ENCODE measurements at places on chromosomes 7 and 10.
A peak's percentile ranks its signal among the peaks of the same experiment; 100 is the strongest.

DNA sequence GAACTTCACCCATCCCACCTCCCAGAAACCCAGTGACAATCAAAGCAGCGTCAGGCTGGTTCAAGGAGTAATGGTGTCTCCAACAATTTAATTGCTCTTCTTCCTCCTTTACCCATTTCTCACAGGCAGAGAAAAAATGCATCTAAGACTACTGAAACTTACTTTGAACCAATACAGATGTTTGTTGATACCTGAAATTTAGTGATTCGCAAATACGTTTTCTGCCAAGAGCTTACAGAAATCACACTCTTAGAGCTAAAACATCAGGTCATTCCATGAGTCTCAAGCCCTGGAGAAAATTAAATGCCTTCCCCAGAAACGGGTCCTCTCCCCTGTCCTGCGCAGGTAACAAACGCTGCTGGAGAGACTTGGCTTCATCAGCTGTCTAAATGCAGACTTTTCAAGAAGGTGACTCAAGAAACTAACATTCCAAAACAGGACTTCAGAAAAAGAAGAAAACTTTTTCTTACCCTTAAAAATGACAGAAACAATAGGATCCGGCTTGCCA is 443 bp downstream of the MYOF start:
- no peak for DNase-seq

GRCh38 chr7:152637920-152638580 is 37.9 kb downstream of the XRCC2 start:
- DNase-seq = no peak

DNA sequence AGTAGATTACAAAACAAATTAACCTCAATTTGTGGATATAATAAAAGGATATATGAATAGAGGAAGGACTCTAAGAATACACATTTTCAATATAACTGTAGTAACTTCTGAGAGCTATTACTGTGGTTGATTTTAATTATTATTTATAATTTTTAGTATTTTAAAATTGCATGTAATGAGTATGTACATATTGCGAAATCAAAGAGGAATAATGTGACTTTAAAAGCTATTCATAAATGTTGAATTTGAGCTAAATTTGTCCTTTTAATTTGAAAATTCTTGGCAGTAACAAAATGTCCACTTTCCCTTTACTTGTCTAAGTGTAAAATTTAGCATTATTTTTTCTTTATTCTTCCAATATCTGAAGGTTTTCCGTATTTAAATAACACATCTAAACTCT is 750.6 kb upstream of the PCDH15 start:
- no peak for DNase-seq

GRCh38 chr7:45595809-45596664 is 21.9 kb downstream of the ADCY1 start:
- no peak for DNase-seq

- no peak for DNase-seq
Measured at GRCh38 chr7:151711906-151712809, 164.8 kb downstream of the PRKAG2 start.

- peak; percentile 16 for DNase-seq
Measured at GRCh38 chr7:110780712-110781111, 310.2 kb upstream of the LRRN3 start.

DNA sequence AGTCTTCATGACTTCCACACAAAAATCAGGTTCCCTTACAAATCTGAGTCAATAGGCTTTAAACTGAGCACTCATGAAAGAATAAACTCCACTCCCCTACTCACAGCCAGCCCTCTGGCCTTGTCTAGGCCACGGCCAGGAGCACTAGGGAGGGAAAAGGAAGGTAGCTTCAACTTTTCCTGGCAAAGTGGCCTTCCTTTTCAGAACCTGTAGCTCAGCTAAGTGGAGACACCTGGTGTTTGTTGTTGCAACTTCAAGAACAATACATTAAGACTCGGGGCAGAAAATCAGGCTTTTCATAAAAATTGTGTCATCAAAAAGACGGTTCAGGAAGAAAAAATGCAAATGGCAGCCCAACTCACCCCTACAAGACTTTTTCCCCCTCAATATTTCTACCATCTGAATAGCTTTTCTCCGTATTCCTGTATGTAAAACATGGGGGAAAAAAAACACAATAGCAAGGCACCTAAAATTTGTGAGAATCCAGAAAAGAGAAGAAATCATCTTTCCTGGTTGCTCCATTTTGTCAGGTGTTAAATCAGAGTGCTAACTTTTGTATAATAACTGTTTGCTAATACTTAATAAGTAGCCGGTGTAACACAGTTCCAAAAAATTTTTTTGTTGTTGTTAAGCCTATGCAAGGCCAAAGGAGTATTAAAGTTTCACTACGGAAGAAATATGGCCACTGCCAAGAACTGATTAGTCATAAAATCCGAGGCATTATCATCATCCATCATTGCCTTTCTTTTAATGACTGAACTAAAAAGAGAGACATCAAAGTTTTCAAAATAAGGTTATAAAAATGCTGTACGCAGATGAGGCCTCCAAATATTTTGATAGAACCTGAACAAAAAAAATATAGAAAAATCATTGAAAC is 66.2 kb upstream of the ARID5B start:
- peak; percentile 63 for DNase-seq

DNA sequence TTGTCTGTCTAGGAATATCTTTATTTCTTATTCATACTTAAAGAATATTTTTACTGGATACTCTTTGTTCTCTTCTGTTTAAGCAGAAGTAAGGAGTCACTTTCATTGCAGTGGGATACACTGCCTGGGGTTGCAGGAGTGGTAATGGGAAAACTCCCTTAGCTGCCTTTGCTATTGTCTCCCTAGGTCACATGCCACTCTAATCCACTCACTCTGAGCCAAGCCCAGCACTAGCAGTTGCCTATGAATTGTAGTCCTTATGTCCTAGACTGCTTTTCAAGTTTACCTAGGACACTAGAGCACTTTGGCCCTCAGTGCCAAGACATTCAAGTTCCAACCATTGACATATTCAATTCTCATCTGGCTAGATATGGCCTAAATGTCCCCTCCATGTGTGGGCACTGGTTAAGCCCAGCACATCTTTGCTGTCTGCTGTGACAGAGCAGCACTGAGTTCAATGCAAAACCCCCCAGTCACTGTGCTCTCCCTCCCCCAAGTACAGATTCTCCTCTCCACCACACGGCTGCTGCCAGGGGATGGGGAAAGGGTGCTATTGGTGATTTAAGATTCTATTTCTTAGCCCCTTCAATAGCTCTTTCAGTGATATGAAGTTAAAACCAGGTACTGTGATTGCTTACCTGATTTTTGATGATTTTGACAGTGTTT is 991.7 kb upstream of the KCND2 start:
- no peak for DNase-seq

GRCh38 chr10:87706731-87707130 is 47.1 kb downstream of the PAPSS2 start:
- no peak for DNase-seq

DNA sequence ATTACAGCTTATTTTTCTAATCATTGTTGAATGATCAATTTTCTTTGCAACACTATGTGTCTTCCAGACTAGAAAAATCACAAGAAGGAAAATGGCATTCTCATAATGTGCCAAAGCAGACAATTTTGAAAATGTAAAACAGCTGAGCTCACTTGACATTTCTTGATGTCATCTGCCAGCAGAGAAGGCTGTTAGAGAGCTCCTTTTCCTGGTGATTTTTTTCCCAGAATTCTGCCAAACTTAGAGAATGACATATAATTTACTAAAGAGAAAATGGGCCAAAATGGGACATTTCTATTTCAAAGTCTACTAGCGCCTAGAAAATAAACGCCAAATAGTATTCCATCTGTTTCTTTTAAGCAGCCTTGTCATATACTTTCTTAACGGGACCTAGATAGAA is 88.9 kb upstream of the CSTF2T start:
- no peak for DNase-seq

DNA sequence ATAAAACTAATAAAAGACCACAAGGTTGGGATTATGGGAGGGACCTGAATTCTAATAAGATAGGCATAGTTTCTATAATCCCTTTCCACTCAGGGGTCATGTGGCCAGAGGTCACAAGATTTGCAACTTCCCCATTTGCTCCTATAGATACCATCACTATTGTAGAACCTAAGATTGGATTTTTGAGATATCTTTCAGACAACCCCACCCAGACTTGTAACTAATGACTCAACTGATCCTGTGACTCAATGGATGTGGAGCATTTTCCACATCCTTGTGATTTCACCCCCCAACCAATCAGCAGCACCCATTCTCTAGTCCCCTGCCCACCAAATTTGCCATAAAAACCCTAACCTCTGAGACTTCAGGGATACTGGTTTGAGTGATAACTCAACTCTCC is 51.9 kb upstream of the PIK3AP1 start:
- no peak for DNase-seq

DNA sequence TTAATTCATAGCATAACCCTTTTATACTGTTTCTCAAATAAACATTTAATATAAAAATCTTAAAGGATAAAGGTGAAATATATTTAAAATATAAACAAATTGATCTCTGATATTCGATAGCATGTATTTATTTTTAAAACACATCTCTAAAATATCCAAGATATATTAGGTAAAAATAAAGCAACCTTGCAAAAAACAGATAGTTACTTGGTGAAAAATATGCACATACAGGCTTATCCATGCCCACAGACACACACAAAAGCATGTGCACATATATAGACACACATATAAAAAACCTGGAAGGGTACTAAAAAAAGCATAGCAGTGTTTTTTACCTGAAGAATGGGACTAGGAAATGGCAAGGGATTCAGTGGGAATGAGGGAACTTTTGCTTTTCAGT is 19.8 kb downstream of the POT1 start:
- no peak for DNase-seq

GRCh38 chr7:158935062-158935461 is 78.7 kb downstream of the DYNC2I1 start:
- no peak for DNase-seq

- DNase-seq = no peak
Measured at GRCh38 chr10:131198401-131198800, 113.1 kb downstream of the TCERG1L start.

DNA sequence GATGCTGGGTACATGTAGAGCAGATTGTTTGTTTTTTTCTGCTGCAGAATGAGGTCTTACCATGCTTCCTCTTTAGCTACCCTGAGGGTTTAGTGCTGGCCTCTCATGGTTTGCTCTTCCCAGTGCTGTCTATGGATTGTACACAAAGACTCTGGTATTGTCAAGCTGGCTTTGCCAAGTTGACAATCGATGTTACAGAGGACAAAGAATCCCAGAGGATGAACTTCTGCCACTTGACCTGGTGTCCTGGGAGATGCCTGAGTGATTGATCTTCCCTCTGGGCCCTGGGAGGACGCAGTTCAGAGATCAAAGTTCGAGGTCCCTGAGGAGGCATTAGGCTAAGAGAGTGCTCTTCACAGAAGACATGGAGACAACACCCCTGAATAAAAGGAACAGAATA is 865.4 kb downstream of the CCSER2 start:
- no peak for DNase-seq

- DNase-seq = no peak
Measured at GRCh38 chr10:131630772-131631258, 270.0 kb upstream of the PPP2R2D start.

DNA sequence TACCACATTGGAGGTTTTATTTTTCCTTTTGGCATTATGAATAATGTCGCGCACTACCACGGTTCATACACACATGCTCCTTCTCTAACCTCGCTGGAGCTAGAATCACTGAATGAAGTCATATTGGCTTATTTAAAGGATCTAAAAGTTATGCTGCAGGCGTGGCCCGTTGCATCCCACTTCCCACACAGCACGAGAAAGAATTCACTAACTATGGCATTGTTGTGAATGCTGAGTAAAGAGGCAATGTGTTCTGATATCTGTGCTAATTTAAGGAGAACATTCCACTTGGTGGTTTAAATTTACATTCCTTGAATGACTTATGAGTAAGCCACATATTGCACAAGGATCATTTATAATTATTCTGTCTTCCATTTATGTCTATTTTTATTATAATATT is 20.7 kb downstream of the TCERG1L start:
- no peak for DNase-seq

- DNase-seq = no peak
Measured at GRCh38 chr10:26215935-26216584, 514 bp upstream of the GAD2 start.

GRCh38 chr10:19169041-19169440 is 120.4 kb downstream of the MALRD1 start:
- no peak for DNase-seq

DNA sequence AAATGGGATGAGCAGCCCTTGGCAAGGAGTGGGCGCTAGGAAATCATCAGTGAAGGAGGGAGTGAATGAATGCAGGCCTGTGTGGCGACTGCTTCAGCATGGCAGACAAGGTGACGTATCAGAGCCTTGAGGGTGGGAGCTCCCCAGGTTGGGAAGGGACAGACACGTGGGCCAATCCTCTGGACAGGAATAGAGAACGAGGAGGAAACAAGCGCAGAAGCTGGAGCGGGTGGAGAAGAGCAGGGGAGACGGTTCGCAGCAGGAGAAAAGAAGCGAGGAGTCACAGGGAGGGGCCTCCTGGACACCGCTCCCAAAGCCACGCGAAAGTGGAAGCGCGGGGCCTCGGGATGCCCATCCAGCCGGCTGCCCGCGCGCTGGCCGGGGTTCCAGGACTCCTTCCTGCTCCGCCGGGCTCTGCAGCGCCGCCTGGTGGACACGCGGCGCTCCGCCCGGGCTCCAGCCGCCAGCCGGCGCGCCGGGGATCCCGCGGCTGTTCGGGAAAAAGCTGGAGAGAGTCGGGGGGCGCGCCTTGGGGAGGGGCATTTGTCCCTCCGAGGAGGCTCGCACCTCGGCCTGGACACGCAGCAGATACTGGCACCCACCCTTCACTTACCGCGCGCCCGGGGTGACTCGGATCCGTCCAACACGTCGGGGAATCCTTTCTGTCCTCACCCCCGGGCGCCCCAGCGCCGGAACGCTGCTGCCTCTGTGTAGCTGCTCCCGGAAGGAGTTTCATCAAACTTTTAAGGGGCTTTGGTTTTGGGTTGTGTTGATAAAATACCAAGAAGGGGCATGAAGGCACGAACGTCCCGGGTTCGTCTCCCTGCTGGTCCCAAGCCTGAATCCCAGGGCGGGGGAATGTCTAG is 6.3 kb downstream of the ZNF503 start:
- DNase-seq = no peak

DNA sequence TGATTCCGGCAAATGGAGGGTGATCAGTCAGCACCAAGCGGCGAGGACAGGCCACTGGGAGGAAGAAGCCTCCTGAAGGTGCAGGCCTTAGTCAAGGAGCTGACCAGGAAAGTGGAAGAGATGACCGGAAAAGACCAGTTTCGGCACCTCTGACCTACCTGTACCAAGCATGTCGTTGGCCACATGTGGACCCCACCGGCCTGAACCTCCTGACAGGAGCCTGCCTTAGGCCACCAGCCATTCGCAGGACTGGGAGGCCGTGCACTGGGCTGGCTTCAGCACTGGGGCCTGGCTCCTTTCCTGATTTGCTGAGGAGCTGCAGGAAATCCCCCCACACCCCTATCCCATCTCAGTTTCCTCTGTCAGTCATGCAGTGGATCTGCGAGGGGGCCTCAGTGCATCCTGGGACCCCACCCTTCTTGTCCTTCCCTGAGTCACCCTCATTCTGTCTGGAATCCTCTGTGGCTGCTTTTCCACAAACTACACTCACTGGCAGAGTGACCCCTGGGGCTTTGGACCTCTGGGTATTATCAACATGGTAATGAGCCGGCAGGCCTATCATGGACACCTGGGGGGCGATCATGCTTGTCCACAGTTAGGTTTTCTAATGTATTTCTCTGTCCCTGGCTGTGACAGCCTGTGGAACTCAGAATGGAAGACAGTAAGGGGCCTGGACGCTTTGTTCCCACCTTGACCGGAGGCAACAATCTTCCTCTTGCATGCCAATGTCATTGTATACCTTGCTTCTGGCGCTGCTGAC is 33.0 kb downstream of the RAMP3 start:
- no peak for DNase-seq

All from SK-N-DZ (cell line).